SW480 (cell line): ENCODE measurements at places on chromosomes 3 and 15.

- no peak for DNase-seq
These were observed 170.6 kb downstream of the FAM43A start for GRCh38 chr3:194856296-194856695.

DNA sequence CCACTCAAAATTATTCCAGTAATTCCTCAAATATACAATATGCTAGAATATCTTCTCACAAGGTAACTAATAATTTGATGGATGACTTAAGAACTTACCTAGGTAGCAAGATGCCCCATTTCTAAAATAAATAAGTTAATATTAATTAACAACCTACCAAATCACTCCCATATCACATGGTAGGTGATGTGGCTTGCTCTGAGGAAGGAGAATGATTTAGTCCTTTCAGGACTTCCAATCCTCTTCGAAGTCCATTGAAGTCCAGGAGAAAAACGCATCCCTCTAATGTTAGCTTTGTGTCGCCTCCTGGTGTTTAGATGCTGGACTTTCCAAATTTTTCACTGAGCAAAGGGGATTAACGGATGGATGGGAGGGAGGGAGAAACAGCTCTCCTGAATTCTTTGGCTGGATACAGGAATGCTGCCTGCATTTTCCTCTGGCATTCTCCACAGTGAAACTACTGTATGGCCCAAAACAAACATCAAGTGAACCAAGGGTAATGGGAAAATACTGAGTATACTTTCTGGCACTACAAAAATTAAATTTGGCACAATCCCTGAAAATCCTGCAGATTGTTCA, 58.6 kb downstream of the PRICKLE2 start:
- DNase-seq = peak; percentile 25

DNA sequence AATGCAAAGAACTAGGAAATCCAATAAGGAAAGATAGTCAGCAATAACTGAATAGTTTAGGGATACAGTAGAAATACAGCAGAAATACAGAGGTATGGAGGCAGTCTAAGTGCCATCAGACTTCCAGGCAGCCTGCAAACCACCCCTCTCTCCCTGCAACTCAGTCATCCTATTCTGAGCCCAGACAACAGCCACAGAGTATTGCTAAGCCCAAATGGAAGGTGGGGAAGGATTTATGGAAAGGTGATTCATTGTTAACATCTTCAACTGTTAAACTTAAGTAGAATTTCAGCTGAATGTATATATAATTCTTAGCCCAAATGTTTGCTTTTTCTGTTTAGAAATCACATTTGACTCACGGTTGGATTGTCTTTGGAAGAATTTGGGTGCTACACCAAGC, 300.4 kb downstream of the RBMS3 start:
- no peak for DNase-seq

DNA sequence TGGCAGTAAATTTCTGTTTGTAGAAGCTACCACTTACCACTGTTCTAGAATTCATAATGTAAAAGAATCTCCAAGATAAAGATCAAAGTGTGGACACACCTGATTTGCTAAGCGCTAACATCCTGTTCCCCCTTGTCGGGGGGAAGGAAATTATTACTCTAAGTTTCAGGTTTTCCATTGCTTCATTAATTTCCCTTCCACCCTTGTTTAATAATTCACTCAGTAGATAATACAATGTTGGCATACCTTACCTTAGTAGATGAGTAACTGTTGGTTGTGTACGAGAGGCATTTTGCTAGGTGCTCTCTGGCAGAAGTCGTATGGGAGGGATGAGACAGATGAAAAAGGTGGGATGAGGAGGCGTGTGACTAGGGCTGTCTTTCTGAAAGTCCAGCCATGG, 641.2 kb upstream of the ARRDC4 start:
- peak; percentile 87 for DNase-seq

GRCh38 chr3:72078676-72079368, 293.9 kb upstream of the PROK2 start:
- no peak for DNase-seq

- DNase-seq = no peak
These were observed 46.8 kb downstream of the TMCO5A start for GRCh38 chr15:37981201-37981600.

GRCh38 chr15:61629269-61629668, 400.2 kb upstream of the RORA start:
- no peak for DNase-seq

- DNase-seq = no peak
These were observed 161.5 kb downstream of the ARRDC4 start for GRCh38 chr15:98121957-98122356.

DNA sequence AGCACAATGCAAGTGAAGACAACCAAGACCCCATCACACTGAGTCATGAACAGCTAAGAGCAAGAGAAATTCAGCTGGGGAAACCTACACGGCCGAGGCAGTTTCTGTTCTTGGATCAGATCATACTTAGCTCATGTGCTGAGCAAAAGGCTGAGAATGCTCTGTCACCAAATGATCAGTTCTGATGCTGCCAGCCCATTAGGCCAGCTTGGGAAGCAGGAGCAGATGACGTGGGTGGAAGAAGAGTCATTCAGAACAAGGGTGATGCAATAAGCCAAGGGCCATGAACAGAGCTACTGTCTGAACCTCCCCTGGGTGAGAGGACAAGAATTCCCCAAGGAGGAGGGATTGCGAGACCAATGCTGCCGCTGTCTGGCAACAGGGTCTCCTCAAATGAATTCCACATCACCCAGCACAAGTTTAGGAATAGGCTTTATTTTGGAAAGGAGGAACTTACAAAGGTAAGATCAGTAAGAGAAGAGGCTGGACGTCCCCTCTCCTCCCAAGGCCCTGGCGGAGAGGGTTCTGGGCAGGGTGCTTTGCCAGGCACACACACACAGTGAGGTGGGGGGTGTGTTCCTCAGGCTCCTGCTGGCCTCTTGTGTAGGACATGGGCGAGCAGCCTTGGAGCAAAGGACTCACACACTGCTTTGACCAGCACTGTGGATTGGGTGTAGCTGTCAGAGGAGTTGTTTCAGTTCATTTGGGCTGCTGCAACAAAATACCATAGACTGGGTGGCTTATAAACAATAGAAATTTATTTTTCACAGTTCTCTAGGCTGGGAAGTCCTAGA, 65.6 kb upstream of the CTXND1 start:
- DNase-seq = peak; percentile 16

DNA sequence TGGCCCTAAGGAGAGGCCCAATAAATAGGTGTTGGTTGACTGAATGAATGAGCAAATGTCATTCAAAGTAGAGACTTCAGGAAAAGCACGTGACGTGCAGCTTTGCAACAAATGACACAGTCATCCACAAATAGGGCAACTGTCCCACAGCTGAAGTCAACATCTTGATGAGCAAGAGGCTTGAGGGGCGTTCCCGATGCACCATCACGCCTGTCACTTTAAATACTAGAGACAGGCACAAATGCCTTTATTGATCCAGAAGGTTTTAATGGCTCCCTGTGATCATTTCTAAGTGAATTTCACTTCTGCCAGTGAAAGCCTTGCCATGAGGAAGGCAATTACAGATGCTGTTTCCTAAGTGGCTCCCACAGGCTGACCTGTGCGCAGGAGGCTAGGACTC, 43.6 kb downstream of the ABTB1 start:
- DNase-seq = no peak

GRCh38 chr15:44246521-44247268, 41.8 kb upstream of the GOLM2 start:
- DNase-seq = no peak
